ENCODE measurements at places on chromosomes 1 and 21.

DNA sequence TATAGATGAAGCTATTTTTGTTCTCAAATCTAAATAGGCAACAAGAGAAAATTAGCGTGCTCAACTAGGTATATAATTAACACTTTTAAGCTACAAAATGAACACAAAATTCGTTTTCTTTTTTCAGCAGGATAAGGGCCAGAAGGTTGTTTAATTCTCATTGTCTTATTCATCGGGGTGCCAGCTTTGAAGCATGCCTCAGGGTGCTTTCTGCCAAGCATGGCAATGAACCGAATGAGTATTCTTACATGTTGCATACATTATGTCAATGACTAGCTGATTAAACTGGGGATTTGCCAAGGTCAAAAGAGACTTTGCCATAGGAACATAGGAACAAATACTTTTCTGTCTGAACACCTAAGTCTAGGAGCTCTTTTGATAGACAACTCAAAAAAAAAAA, 102.0 kb upstream of the MAP1LC3C start:
- DNase-seq = no peak

- peak; percentile 62 for DNase-seq
Measured at GRCh38 chr1:2412773-2413494, 570 bp upstream of the PEX10 start.

DNA sequence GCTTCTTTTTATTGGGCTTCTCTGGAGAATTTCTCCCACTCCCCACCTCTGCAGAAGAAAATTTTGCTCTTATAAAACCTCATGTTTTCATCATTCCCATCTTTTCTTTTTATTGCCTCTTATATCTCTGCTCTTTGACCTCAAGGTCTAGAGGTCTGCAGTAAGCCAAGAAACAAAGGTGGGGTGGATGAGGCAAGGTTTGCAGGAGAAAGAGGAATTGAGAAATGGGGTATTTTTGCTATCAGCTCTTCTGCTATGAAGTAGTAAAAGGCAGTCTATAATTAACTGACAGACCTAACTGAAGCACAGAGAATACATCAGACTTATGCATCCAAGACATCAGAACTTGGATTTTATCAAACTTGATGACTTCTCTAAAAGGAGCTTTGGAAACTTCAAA, 22.9 kb downstream of the SYT11 start:
- DNase-seq = no peak

DNA sequence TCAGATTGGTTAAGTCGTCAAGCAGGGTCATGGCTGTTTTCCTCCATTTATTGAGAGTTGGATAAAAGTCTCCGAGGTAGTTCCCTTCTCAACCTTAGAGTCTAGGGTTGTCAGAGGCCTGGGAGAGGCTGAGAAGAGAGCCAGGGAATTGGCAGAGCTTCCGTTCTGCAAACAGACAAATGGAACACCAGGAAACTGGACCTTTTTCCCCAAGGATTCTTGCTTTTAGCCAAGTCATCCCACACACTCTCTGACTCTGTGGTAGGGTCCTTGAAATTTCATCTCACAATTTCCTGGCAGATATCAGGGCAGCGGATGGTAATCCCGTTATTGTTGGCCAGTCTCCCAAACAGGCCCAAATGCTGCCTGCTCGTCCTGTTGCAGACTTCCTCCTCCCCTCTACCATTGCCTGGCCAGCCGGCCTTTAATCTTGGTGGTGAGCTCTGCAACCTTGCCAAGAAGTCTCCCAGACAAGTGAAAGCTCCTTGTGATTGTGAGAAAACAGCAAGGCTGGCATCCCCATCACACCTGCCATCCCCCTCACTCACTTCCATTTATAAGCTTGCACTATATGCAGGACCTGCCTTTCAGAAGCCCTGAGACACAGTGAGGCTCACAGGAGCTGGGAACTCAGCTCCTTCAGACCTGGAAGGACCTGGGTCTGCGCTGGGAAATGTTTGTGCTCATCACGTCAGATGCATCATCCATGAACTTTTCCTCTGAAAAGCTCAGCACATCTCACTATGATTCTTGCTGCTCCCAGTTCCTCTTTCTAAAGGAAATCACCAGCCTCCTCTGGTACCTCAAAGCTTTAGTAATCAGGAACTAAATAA, 13.7 kb upstream of the SRP9 start:
- peak; percentile 27 for DNase-seq

DNA sequence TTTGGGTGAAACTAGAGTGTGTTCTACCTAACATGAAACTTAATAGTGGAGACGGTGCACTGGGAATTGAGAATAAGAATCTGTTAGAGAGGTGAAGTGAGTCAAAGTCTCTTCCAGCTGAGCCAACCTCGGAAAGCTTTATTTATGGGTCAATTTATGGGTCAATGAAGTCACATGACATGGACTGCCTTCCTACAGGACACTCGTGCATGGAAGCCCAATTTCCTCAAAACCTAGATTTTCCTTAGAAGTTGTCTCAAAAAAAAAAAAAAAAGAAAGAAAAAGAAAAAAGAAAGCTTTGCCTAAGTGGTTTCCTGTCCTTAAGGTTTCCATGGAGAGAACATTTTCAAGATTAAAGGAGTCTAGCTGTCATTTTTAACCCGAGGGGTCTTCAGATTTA, 26.7 kb downstream of the CACHD1 start:
- DNase-seq = no peak

DNA sequence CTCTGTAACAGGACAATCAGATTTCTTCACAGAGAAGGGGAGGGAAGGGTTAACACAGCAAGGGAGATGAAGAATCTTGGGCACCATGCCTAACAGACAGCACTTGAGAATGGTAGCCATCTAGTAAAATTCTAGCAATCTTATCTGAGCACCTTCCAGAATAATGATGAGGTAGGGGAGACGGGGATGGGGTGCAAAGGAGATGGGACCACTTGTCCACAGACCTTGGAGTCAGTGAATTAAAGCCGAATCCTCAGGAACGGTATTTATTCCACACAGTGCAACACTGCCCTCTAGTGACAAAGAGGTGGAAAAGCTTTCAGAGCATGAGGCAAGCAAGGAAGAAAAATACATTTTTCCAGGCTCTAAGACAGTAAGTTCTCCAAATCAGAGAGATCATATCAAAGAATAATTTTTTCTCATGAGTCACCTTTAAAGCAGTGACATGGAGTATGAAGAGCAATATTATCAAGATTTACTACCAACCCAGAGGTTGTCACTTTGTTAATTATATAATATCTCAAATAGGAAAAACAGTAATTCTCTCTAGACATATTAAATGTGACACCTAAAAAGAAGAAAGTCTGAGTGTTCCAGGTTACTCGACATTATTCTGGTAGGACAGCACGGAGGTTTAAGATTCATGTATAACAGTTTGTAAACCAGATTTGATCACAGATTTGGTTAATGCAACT, 43.3 kb upstream of the LPAR3 start:
- DNase-seq = peak; percentile 66

- no peak for DNase-seq
Measured at GRCh38 chr1:204883405-204883804, 12.7 kb downstream of the NFASC start.

DNA sequence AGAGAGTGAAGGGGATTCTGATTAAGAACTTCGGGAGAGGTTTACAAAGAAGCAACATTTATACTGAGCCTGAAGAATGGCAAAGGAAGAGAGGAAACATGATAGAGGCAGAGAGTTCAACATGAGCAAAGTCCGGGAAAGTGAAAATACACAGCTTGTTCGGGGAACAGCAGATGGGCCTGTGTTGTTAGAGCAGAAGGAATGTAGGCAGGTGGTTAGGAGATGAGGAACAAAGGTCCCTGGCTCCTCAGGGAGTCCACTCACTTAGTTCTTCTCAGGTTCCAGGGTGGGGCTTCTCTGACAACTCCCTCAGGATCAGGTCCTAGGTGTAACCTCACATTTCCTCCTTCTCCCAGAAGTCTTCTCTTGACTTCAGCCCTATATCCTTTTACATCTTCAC, 5.1 kb upstream of the ZNF326 start:
- DNase-seq = no peak

DNA sequence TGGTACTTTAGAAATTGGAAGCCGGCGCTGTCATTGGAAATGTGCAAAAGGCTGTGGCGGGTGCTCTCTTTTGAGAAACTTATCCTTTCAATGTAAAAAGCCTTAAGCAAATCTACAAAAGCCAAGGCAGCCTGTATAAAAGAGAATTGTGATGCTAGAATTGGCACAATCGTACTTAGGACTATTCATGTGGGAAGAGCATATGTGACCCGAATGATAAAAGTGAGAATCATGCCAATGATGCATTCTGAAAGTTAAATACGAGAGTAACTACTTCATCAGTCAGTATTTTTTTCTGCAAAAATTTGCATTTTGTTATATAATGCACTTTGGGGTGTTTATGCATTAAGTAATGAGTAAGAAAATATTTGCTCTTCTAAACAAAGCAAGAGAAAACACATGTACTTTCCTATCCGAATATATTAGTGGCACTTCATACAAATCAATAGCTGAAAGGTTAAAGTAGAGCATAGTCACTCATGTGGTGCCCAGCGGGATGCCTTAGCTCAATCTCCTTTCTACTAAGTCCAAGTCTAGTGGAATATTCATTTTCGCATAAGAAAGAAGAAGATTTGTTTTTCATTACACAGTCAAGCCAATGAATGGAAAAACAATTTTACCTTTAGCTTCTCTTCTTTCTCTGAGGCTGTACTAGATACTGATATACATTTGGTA, 1256.6 kb upstream of the B3GALT2 start:
- no peak for DNase-seq

DNA sequence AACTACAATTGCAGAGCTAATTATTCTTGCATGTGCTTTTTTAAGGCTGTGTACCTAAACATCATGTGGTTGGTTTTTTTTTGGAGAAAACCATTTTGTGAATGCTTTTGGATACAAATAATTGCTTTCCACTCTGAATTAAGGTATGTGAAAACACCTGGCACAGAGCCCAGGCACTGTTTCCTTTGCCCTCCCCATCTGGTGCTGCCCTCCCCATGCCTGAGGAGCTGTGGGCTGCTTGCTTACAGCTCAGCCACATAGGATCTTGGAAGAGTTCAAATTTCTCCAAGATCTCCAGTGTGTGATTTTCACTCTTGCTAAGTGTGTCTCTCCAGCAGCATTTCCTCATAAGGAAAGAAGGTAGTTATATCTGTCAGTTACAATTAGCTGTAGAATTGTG, 27.8 kb downstream of the DNM3 start:
- peak; percentile 25 for DNase-seq
